GM23338 (cell line): ENCODE measurements at places on chromosomes 16 and 17. TPM values are rescaled to one million over a fixed set of nuclear protein-coding genes. Genes with fewer than 3 reads are reported as not detected.

VAMP2 gene
- 6.9 and 9.8 TPM in 2 replicates for total RNA-seq

KRTAP4-4 gene
- not detected in 2 replicates for total RNA-seq

DPH1 gene
- total RNA-seq: 22.3 and 28.2 TPM in 2 replicates

PPL gene
- 26.1 and 31.7 TPM in 2 replicates for total RNA-seq

METTL2A gene
- 42.3 and 44.3 TPM in 2 replicates for total RNA-seq

ALOX12 gene
- total RNA-seq: 0.66 and 1.2 TPM in 2 replicates

IRF8 gene
- total RNA-seq: 1.4 and 2.8 TPM in 2 replicates

CPHXL2 gene
- not detected in 2 replicates for total RNA-seq

CDRT15 gene
- total RNA-seq: not detected in 2 replicates

PPY gene
- not detected in 2 replicates for total RNA-seq

ZG16B gene
- total RNA-seq: not detected in 2 replicates

CCL17 gene
- not detected in 2 replicates for total RNA-seq

DNA sequence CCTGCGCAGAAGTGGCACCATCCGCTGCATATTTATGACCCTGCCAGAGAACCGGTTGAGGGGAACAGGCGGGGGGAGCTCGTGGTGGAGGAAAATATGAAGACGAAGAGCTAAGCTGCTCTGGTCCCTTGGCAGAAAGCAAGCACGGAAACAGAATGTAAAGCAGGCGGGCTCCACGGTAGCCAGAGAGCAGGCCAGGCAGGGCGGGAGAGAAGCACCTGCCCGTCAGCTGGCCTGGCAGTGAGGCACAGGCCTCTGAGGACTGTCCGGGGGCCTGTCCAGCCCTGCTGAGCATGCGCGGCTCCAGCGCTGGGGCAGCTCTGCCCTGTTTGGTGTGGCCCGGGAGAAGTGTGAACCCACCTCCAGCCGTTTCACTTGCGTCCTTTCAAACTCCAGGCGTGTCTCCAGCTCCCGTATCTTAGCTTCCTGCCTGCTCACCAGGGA is 46.7 kb downstream of the PIPOX start:
- H3K4me1 ChIP-seq: peaks cover 20% of the 10 kb centered on the region

DNA sequence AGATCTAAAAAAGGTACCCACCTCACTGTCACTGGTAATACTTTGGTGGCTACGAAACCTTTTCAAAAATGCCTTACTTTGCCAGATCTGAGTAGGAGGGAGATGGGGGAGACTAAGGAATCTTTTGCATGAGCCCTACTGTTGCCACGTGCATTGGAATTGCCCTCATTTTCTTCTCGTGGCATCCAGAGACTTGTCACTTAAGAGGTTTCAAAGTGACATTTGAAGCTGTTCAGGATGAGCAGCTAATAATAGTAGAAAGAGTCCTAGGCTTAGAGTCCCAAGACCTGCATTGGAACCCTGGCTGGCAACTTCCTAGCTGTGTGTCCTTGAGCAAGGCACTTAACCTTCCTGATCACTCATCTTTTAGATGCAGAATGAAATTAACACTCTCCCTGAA is 43.5 kb downstream of the GPRC5B start:
- DNase-seq: no peak
- H3K4me1 ChIP-seq: peaks cover 7% of the 10 kb centered on the region
- H3K4me3 ChIP-seq: no peak overlapping the region

DNA sequence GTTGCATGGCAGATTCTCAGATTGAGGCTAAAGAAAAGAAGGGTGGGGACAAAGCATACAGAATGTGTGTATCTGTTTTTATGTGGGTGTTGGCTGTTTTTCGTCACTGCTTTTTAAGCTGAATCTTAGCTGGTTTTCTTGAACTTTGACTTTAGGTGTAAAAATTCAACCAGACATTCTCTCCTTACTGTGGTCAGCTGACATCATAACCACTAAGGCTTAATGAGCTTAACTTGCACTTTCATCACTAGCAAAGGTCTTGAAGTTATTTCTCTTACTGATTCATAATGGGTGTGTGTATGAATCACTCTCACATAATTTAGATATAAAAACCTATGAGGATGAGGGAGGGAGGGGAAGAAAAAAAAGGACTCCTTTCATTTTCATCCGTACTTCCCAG is 4.0 kb upstream of the CDC6 start:
- no peak overlapping the region for H3K4me3 ChIP-seq
- H3K4me1 ChIP-seq: peaks cover 17% of the 10 kb centered on the region
- H3K27ac ChIP-seq: no peak overlapping the region
- peaks cover 5% of the 10 kb centered on the region for H3K36me3 ChIP-seq
- no peaks in the 10 kb centered on the region for H3K27me3 ChIP-seq

- H3K27ac ChIP-seq: no peak overlapping the region
- peaks cover 13% of the 10 kb centered on the region for H3K4me1 ChIP-seq
- DNase-seq: no peak
- H3K27me3 ChIP-seq: no peaks in the 10 kb centered on the region
Measured at GRCh38 chr17:43583332-43583731, 37.2 kb upstream of the ETV4 start.

DNA sequence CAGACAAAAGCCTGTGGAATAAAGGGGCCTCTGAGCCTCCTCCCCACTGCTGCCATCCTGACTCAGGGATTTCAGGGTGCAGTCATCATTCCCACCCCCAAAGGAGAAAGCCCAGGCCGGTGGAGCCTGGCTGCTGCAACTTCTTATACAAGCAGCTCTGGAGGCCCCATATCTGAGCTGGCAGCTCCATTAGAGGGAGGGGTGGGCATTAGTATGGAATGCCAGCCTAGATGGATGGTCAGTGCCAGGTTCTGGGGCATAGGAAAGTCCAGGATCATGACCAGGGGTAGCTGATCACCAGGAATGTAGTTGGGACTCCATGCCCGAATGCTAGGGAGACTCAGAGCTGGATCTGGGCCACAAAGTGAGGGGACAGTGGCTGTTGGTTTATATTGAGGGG is 581.0 kb downstream of the KCNJ18 start:
- H3K27me3 ChIP-seq: no peaks in the 10 kb centered on the region
- no peak overlapping the region for H3K4me3 ChIP-seq
- H3K36me3 ChIP-seq: no peaks in the 10 kb centered on the region

- H3K27me3 ChIP-seq: no peaks in the 10 kb centered on the region
- H3K4me1 ChIP-seq: 0 out of 2 replicates have a peak, but pooled peaks cover 3% of the 10 kb centered on the region
- no peak for DNase-seq
- H3K36me3 ChIP-seq: no peaks in the 10 kb centered on the region
- H3K4me3 ChIP-seq: no peak overlapping the region
Measured at GRCh38 chr17:80071116-80071841, 30.1 kb upstream of the GAA start.

DNA sequence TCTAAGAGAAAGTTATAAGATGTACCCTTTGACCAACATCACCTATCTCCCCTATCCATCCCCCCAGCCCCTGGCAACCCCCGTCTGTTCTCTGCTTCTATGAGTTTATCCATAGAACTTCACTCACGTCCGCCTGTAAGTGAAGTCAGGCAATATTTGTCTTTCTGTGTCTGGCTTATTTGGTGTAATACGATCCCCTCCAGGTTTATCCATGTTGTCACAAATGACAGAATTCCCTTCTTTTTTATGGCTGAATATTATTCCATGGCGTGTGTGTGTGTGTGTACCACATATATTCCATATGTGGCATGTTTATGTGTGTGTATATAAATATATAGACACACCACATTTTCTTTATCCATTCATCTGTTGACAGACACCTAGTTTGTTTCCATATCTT is 339.7 kb downstream of the CPPED1 start:
- no peak for DNase-seq
- no peak overlapping the region for H3K4me3 ChIP-seq
- H3K27me3 ChIP-seq: no peaks in the 10 kb centered on the region
- H3K36me3 ChIP-seq: no peaks in the 10 kb centered on the region

DNA sequence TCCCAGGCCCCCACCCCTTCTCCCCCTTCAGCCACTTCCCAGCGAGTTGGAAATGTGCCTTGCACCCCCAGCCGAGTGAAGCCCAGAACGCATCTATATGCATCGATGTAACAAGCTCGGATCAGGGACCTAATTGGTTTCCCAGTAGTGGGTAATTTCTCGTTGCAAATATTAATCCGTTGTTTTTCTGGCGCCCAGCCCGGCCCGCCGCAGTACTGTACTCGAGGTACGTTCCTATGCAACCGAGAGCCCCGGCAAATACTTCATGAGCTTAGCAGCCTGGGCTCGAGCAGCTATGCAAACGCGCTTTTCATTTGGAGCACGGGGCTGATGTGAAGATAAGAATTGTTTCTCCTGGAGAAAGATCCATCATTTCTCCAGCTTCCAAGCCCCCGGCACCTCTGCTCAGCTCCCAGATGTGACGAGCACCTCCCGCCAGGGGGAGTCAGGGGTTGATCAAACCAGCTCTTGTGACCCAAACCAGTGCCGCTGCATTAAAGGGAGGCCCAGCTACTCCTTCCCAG is 229.8 kb downstream of the KATNIP start:
- H3K4me3 ChIP-seq: no peak overlapping the region
- DNase-seq: peak; percentile 89
- no peaks in the 10 kb centered on the region for H3K27me3 ChIP-seq

DNA sequence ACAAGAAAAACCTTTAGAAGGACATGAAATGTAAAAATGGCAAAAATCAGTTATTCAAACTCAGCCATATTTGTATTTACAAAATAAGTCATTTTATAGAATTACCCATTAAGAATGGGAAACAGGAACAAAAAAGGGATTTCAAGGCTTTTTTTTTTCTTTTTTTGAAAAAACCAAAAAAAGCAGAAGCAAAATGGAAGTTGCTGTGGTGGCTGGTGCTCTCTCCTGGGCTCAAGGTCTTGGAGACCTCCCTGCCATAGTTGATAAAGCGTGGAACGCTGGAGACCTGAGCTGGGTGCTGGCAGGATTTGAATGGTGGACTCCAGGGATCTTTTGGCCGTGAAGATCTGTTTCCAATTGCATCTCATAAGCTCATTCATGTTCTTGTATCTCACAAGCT is 3.1 kb downstream of the PLCG2 start:
- no peaks in the 10 kb centered on the region; the same call in 1 of the 2 replicates for H3K4me1 ChIP-seq
- H3K27ac ChIP-seq: no peak overlapping the region
- no peaks in the 10 kb centered on the region for H3K36me3 ChIP-seq
- no peak for DNase-seq
- H3K4me3 ChIP-seq: no peak overlapping the region

DNA sequence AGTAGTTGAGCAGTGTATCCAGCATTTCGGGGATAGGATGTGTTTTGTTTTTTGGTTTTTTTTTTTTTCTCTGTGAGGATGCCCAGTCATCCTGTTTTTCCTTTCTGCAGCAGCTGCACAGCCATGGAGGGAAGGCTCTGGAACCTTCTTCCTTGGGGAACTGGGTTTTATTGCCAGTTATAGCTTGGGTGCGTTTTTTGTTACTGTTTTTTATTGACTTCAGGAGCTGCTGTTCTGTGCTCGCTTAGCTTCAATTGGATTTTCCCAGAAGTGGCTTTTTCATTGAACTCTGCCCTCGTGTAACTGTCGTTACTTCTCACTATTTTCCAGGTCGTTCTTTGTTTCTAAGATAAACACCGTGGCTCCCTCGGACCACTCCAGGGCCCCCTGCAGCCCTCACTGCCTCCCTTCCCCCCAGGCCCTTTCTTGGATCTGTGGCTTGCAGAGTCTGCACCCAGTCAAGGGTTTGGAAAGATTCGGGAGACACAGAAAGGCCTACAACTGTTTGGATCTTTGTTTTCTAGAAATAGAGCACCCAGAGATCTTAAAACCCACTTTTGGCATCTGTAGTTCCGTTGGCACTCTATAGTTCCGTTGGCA is 119.7 kb upstream of the CACNG5 start:
- H3K27ac ChIP-seq: peak overlapping the region; percentile 43; the same call in 1 of the 2 replicates
- no peak for DNase-seq
- no peaks in the 10 kb centered on the region for H3K27me3 ChIP-seq
- H3K36me3 ChIP-seq: no peaks in the 10 kb centered on the region

- H3K27ac ChIP-seq: no peak overlapping the region
- H3K36me3 ChIP-seq: no peaks in the 10 kb centered on the region
- no peak for DNase-seq
- H3K4me1 ChIP-seq: peaks cover 12% of the 10 kb centered on the region; the same call in 1 of the 2 replicates
Measured at GRCh38 chr17:40321961-40322357, 13.0 kb downstream of the RARA start.

DNA sequence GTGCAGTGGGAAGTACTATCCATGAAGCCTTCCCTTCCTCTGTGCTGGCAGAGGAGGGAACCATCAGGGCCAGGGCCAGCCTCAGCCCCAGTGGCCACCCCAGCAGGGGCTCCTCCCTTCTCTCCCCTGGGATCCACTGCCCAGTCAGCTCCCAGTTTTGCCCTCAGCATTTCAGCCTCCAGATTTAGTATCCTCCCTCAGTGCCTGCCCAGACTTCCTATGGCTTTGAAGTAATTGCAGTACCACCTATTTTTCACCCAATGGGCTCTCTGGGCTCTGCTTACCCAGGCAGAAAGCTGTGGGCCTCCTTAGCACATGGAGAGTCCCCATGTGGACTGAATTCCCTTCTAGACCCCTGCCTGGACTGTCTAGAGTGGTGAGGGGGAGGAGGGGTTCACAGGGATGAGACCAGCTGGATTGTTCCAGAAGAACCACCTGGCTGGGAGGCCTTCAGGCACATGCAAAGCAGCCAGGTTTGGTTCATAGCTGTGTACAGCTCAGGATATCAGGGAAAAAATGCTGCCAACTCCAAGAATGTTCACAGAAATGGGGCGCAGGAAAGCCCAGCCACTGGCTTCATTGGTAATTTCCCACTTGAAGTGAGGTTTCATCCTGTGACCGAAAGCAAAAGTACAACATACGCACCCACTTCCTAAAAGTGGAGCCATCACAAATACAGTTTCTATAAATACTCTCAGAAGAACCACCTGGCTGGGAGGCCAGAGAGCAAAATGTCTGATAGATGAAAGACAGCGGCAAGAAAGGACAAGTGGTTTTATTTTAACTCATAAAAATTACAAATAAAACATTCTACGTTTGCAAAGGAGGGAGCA is 15.2 kb upstream of the HERPUD1 start:
- H3K27me3 ChIP-seq: no peaks in the 10 kb centered on the region
- no peak overlapping the region for H3K27ac ChIP-seq
- DNase-seq: no peak

GRCh38 chr16:81265658-81266451 is 27.4 kb downstream of the BCO1 start:
- no peaks in the 10 kb centered on the region for H3K4me1 ChIP-seq
- DNase-seq: no peak
- H3K27me3 ChIP-seq: no peaks in the 10 kb centered on the region

- DNase-seq: peak; percentile 82
- H3K4me3 ChIP-seq: no peak overlapping the region
Measured at GRCh38 chr17:64028874-64029464, 8.5 kb upstream of the ICAM2 start.

DNA sequence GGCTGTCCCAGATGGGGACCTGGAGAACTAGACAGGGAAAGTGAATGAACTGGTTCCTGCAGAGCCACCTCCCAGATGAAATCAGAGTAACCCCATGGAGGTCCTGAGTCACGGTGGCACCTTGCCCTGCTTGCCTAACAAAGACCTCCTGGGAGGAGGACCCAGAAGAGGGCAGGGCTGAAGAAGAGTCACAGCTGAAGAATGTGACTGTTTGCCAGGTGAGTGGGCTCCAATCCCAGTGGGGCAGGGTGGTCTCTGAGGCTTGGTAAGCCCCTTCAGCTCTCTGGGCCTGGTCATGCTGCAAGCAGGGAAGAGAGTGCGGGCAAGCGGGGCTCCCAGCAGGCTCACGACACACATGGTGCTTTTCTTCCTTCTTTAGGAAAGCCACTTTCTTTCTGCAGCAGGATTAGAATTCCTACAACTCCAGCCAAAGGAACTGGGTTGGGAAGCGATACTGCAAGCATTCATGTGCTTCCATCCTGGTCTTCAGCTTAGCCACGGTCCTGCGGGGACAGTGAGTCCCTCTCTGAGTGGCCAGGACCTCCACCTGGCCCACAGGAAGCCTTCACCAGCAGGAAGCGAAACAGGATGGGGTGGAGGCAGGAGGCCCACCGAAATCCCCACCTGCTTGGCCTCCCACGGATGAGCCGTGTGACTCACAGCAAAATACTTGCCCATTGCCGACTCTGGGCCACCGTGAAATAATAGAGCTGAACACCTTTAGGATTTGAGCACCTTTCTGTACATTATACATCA is 4.3 kb downstream of the C16orf74 start:
- peaks cover 29% of the 10 kb centered on the region for H3K4me1 ChIP-seq
- H3K4me3 ChIP-seq: no peak overlapping the region
- no peaks in the 10 kb centered on the region for H3K36me3 ChIP-seq
- H3K27ac ChIP-seq: no peak overlapping the region
- no peak for DNase-seq
